ENCODE measurements at places on chromosomes 1 and 21. TPM values are rescaled to one million over a fixed set of nuclear protein-coding genes. Genes with fewer than 3 reads are reported as not detected.

The SMCP gene
- total RNA-seq: not detected

The H6PD gene
- 107 TPM for total RNA-seq

The C1orf94 gene
- total RNA-seq: not detected

The LRP8 gene
- total RNA-seq: 15.3 TPM

The LEMD1 gene
- total RNA-seq: not detected

DNA sequence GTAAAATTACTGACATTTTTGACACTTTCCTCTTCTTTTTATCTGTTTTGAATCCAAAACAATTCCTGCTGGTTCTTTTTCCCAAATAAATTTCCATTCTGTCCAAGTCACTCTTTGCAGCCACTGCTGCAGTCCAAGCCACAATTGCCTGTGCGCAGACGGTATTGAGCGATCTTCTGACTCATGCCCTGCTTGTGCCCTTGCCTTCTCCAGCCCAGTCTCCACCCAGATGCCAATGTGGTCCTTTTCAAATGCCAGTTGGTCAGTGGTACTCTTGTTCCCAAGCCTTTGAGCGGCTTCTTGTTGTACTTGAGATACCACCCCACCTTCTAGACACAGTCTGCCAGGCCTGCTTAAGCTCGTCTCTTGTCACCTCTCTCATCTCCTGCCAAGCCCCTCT, 78.9 kb downstream of the CAMTA1 start:
- no peak for DNase-seq

- DNase-seq: no peak
Observed at GRCh38 chr1:170095976-170096748, 21.7 kb upstream of the KIFAP3 start.

DNA sequence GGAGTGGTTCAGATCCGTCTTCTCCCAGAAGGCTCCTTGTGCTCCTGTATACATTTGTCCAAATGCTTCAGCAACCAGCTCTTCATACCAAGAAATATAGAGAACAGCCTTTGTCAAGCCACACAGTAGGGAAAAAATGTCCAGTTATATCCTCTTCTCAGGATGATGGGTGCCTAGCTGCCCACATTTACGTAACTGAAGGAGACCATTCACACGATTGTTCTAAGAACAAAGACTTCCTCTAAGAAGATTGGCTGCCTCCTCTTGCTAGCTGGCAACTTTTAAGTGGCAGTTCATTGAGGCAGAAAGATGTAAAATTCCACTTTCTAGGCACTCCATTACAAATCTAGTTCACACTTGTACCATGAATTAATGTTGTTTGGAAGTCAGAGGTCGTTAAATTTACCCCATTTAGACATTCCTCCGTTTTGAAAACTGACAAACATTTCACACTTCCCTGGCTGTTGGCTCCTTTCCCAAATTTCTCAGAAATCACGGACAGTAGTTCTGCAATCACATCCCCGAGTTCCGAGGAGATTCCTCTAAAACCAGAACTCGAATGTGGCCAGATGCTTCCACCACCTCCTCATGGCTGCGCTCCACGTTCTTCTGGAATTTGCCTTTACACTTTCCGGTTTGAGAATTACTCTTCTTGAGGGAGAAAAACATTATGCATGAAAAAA, 45.6 kb upstream of the CSF1 start:
- peak; percentile 59 for DNase-seq

DNA sequence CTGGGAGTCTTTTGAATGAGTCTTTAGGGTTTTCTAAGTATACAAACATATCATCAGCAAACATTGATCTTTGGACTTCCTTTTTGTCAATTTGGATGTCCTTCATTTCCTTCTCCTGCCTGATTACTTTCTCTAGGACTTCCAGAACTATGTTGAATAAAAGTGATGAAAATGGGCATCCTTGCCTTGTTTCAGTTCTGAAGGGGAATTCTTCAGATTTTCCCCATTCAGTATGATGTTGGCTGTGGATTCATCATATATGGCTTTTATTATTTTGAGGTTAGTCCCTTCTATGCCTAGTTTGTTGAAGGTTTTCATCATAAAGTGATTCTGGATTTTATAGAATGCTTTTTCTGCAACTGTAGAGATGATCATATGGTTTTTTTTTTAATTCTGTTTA, 42.0 kb downstream of the KMO start:
- no peak for DNase-seq

- no peak for DNase-seq
Observed at GRCh38 chr1:29243871-29244200, 7.5 kb downstream of the PTPRU start.

DNA sequence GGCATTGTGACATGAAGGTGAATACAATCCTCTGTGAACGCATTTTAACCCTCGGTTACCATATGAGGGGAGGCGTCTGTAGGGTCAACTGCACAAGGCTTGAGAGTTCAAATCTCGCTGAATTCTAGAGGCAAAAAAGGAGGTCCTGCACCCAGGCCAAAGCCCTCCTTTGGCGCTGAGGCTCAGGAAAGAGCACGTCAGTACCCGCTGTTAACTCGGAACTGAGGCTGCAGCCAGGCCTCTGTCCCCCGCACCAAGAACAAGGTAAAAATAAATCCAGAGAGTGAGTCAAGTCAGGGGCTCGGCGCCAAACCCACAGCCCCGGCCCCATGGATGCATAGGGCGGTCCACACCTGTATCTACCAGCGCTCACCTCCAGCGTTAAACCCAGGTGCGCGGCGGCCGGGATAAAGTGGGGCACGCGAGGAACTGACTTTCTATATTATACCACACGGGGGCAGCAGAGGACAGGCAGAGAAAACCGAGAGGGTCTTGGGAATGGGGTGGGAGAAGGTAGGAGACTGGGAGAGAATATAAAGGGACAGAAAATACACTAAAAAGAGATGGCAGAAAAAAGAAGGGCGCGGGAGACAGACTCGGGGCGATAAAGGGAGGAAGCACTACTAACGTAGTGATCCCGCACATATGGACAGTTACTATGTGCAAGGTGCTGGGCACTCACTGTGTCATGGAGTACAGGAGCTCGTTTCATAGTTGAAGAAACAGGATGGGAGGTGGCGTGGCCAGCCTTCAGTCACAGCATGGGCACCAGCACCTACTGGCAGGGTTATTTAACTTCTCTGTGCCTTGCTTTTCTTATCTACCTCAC, 54.9 kb downstream of the DMRTA2 start:
- DNase-seq: no peak

DNA sequence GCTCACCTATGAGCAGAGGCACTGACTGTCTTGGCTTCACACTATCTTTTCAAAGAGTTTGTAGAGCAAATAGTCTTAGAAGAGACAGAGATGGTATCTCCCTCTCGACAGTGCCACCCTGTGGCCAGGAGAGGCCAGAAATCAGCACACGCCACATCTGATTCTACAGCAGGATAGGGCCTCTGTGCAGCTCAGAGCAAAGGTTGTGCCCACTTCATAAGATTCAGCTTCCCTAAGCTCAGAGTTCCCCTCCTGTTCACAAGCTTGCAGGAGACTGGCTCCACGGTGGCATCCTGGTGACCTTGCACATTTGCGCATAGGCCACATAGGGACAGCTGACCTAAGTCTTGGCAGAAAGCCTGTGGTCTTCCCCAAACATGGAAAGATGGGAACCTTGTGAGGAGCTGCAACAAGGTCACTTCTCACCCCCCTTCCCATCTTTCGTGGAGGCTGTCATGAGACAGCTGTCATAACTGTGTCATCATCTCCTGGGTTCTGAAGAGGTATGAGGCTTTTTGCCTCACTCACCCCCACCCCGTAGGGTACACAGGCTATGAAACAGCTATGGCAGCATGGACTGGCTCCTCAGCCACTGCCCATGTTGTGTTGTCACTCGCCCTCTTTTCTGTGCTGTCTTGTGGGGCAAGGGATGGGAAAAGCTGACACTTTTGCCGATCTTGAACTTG, 3.0 kb downstream of the ITLN2 start:
- no peak for DNase-seq

DNA sequence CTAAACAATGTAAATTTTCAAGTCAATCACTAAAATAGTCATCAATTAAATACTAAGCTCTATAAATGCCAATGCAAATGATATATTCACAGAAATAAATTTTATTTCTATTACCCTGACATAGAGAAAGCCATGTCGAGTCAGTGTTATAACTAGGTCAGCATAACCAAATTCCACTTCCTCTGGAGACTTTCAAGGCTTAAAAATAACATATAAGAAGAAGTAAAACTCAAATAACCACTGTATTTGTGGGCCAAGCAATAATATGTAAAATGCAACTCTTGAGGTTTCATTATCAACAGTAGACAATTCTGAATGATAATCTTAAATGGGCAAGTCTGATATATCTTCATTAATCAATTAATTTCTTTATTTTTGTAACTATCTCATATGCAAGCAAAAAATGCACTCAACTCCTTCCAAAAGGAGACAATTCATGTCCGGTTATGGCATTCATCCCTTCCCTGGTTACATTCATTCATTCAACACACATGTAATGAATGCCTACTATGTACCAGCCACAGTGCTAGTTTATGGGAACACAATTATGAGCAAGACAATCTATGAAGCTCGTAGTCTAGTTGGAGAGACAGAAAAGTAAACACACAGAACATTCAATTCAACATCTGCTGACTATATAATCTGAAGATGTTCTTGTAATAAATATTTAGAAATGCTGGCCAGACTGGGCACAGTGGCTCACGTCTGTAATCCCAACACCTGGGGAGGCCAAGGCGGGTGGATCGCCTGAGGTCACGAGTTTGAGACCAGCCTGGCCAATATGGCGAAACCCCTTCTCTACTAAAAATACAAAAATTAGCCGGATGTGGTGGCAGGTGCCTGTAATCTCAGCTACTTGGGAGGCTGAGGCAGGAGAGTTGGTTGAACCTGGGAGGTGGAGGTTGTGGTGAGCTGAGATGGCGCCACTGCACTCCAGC, 37.1 kb upstream of the CAP1 start:
- DNase-seq: no peak

DNA sequence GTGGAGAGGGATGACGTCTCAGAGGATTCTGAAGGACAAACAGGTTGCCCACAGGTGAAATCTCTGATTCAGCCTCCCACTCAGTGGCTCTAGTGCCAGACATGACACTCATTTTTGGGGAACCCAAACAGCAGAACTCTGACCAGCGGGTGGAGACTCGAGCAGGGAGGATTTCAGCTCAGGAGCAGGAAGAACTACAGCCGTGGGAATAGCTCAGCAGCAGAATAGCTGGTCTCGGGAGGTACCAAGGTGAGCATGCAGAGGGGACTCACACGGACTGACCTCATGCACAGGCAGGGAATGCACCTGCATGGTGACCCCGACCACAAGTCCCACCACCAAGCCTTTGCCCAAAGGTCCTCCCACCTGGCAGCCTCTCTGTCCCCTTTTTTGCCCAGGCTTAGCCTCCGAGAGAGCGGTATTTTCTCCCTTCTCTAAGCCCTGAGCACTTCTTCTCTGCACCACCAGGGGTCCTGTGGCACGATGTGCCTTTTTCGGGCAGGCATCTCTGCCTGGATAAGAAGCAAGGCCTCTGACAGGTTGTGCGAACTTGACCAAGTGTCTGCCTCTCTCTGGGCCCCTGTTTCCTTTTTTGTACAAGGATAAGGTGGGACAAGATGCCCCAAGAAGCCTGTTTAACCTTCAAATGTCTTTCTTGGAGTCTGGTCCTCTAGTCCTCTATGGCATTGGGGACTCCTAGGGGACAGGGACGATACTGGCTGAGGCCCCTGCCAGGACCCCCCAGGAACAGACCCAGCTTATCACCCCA, 8.8 kb upstream of the FGR start:
- DNase-seq: no peak

GRCh38 chr1:181397845-181398244, 85.5 kb upstream of the CACNA1E start:
- no peak for DNase-seq

- DNase-seq: no peak
Observed at GRCh38 chr1:42908046-42908445, 50.6 kb downstream of the SLC2A1 start.

DNA sequence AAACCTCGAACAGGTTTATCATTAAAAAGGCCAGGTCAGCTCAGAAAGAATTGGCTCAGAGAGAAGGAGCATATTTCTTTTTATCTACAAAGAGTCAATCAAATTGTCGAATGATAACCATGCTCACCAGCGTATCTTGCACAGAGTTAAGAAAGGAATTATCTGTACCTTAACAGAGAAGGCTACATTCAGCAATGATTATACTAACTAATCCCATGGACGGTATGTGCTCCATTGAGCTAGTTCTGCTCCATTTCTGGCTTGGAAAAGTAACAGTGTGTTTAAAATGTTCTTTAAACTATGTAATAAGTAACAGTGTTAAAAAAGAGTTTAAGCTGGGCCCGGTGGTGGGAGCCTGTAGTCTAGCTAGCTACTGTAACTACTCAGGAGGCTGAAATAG, 4.2 kb downstream of the UBR4 start:
- no peak for DNase-seq

DNA sequence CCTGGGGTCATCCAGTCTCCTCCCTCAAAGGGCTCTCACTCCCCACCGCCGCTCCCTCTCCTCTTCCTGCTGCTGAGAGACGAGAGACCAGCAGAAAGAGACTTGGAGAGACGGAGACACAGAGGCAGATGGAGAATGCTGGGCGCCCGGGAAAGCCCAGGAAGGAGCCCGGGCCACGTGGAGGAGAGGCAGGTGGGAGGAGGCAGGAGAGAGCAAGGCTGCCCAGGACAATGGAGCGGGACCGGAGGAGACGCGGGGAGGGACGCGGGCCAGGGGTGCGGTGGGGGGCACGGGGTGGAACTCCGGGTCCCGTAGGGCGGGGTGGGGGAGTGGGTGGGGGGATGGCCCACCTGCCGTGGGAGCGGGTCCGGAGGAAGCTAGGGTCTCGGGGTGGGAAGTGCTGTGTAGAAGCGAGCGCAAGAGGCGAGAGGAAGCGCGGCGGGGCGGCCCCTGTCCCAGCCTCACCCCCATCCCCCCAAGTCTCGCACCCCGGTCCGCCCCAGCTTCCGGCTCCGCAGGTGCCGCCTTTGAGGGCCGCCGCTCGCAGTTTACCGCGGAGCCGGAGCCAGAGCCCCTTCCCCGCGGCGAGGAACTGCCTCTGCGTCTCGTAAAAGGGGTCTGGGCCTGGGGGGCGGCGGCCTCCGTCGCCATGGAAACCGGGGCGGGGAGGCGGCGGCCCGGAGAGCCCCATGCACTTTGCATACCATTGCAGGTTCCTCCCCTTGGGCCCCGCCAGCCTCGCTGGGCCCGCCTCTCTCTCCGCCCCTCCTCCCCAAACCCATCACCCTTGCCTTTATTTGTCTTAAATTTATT, 11.7 kb upstream of the EPHA2 start:
- no peak for DNase-seq

DNA sequence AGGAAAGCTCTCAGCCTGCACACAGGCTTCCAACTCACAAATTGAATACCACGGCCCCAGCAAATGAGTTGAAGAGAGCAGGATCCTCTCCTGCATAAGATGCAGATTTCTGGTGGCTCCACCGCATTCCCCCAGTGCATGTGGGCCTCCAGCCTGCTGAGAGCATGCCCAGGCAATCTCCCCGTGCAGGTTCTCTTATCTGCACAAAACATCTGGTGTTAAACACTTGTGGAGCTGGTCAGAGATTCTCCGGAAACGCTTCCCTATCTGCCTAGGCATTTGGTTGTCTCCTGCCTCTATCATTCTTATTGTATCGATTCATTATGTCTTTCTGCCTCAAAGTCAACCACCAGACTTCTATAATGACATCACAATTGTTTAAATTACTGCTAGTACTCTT, 1349.0 kb upstream of the B3GALT2 start:
- no peak for DNase-seq

GRCh38 chr1:36909946-36910725, 124.2 kb downstream of the GRIK3 start:
- no peak for DNase-seq

- DNase-seq: no peak
Observed at GRCh38 chr1:239253032-239253431, 133.3 kb upstream of the CHRM3 start.

All from uterus (tissue), 4 donors.